Left ventricle myocardium superior (tissue), 1 donor: ENCODE measurements at places on chromosomes 6 and 20.

DNA sequence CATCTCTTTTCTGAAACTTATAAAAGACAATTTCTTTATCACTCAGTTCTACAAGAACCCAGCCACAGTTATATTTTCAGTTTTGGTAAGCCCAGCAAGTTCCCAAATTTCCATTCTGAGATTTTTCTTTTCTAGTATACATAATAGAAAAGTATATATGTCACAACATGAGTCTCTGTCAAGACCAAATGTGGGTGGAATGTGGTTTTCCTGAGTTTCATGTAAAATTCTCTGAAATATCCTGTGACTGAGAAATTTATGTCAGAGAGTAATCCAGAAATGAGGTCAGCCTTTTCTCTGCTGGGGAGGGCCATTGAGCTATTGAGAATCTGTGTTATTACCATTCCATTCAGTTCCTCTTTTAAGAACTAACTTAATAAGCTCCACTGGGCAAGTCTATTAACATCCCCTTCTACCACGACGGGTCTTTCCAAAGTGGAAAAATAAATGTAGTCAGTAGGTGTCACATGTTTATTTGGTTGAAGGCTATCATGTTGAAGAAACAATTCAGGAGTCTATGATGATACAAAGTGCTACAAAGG is 100.7 kb upstream of the HMGN3 start:
- DNase-seq = no peak

DNA sequence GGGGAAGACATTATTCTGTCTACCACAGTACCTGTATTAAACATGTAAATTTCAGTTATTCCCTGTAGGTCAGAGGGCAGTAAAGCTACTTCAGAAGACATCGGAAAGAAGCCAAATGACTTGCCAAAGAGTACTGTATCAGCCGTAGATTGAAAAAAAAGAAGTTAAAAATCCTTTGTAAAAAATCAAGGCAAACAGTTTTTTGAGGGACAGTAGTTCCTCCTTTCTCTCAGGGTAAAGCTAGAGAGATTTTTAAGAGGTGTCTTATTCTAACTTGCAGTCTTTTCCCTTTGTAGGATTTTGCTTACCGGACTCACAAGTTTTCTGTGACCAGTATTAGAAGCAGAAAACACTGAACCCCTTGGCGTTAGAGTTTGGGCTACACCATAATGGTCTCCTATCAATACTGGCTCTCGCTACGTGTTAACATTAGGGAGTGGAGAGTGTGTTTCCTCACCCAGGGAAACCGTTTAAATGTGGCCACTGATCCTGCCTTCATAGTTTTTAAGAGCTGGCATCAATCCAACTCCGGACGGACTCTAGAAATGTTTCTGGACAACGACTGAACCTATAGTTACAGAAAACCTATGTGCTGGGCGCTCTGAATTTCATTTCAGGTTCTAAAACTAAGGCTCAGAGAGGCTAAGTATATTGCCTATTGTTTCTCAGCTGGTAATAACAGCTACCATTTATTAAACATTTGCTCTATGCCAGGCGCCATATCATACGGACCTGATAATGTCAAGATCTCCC is 1.3 kb upstream of the ASXL1 start:
- DNase-seq = no peak

GRCh38 chr6:112886415-112886814 is 539.3 kb downstream of the RFPL4B start:
- DNase-seq = no peak

DNA sequence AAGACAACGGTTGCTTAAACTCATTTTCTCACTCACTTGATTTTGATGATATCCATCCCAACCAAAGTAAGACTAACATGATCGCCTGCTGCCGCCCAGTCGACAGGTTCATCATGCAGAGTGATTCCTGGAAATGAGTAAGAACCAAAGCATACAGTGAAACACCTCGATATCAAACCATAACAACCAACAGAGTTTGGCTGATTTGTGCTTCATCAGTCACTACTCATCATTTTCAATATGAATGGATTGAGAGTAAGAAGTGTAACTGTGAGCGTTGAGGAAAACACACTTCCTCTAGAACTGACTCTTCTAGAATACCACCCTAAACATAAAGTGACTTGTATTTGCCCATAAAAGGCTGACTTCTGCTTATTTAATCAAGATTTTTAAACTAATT is 29.2 kb upstream of the ALDH8A1 start:
- DNase-seq = no peak

DNA sequence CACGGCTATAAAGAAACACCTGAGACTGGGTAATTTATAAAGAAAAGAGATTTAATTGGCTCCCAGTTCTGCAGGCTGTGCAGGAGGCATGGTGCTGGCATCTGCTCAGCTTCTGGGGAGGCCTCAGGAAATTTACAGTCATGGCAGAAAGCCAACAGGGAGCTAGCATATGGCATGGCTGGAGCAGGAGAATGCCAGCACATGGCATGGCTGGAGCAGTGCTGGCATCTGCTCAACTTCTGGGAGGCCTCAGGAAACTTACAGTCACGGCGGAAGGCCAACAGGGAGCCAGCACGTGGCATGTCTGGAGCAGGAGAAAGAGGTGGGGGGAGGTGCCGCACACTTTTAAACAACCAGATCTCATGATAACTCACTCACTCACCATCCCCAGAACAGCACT is 32.5 kb upstream of the DACT2 start:
- DNase-seq = no peak

- DNase-seq = no peak
Observed at GRCh38 chr6:37713529-37714119, 15.9 kb upstream of the MDGA1 start.

- no peak for DNase-seq
Observed at GRCh38 chr6:127514179-127514772, 4.9 kb downstream of the MTCL3 start.

- DNase-seq = no peak
Observed at GRCh38 chr6:89122625-89123024, 4.8 kb upstream of the SRSF12 start.

DNA sequence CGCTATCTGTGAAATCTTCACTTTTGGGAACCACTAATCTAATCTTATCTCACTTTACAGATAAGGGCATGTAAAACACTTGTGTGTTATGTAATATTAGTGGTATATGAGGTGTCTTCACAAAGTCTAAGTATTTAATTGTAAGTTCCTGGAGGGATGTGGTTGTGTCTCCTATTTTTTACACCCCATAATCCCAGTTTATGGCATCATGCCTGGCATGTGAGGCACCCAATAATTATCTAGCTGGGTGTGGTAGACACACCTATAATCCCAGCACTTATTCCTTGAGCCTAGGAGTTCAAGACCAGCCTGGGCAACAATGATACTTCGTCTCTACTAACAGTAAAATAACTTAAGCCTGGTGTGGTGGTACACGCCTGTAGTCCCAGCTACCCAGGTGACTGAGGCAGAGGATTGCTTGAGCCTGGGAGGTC is 16.5 kb upstream of the TBCC start:
- no peak for DNase-seq

DNA sequence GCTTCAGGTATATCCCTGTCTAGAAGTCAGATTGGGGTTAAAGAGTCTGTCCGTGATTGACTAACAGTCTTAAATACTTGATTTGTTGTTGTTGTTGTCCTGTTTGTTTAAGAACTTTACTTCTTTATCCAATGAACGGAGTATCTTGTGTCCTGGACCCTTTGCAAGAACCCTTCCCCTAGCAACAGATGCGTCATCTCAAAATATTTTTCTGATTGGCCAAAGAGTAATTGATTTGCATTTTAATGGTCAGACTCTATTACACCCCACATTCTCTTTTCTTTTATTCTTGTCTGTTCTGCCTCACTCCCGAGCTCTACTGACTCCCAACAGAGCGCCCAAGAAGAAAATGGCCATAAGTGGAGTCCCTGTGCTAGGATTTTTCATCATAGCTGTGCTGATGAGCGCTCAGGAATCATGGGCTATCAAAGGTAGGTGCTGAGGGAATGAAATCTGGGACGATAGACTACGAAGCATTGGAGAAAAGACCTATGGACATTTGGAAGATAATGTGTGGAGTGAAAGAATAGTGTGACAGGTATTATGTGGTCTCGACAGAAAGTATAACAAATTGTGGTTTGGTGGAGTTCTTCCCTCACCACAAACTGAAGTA is at the start of gene HLA-DRA:
HLA-DRA (plus strand) TSS at position 286 of the 613 bp plus-strand sequence; CDS start at position 350, 64 bp downstream.
- DNase-seq = no peak

DNA sequence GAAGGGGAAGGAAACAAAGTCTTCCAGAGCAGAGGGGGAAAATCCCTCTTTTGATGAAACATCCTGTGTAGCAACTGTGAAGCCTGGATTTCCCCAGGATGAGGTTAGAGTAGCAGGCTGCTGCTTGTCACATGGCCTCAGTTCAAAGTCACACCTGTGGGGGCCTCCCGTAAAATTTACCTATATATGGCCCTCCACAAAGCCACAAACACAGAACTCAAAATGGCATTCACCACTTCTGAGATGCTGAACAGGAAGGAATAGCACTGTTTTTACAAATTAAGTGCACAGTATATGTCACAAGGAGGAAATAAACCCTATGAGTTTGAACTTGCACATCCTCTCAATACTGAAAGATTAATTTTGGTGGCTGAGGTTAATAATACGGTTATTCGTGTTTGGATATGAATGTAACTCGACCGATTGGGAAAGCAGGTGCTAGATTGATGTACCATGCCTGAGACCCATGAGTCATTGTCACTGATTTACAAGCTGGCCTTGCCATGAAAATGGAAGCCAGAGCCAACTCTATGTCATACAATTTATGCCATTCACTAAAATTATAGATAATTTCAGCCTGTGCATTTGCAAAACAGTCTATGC is 70.6 kb downstream of the SGK1 start:
- no peak for DNase-seq

GRCh38 chr6:157253017-157253416 is 70.3 kb downstream of the TMEM242 start:
- DNase-seq = peak; percentile 67

DNA sequence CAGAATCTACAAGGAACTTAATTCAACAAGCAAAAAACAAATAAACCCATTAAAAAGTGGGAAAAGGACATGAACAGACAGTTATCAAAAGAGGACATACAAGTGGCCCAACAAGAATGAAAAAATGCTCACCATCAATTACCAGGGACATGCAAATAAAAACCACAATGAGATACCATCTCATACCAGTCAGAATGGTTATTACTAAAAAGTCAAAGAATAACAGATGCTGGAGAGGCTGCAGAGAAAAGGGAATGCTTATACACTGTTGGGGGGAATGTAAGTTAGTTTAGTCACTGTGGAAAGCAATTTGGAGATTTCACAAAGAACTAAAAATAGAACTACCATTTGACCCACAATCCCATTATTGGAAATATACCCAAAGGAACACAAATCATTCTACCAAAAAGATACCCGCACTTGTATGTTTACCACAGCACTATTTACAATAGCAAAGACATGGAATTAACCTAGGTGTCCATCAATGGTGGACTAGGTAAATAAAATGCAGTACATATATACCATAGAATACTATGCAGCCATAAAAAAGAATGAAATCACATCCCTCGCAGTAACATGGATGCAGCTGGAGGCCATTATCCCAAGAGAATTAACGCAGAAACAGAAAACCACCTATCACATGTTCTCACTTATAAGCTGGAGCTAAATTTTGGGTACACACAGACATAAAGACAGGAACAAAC is 48.4 kb downstream of the RNGTT start:
- no peak for DNase-seq

DNA sequence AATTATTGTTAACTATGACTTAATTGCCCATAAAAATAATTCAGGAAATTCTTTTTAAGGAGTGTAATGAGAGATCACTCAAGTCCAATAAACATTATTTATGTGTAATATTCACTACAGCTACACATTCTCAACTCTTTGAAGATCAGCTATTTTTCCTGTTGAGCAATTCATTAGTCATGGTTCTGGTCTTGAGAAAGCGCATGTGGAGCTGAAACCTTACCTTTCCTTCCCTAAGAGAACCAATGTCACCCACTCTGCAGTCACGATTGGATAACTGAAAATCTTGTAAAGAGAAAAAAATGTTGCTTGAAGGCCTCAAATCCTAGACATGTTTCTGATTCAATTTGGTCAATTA is 736.9 kb upstream of the MARCKS start:
- DNase-seq = no peak

DNA sequence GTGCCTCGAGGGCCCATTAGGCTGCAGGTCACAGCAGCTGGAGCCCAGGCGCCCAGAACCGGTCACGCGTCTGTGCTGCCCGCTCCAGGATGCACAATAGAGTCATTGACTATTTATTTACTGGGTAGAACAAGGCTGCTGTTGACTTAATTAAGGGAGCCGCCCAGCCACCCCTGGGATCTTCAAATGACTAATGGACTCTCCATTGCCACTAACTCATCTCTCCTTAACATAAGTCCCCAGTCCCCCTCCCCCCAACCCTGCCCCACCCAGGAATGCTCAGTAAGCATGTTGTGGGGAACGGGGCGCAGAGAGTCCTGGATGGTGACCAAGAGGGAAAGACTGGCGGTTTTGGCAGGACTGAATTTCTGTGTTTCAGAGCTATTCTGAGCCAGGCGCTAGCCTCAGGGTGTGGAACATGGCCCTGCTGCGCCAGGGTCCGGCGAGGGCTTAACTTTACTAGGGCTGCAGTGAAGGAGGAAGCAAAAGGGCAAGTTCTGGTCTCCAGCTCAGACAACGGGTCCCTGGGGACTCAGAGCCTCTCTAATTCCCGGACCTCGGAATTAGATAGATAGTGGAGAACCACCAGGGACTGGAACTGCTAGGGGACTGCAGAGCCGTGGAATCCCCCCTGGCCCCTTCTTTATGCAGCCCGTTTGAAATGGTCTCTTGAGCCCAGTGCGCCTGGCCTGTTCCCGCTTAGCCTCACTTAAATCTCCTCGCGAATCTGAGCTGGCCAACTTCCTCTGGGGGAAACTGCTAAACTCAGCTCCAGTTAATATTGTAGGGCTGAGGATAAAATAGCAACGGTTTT is 1.5 kb upstream of the GRIK2 start:
- DNase-seq = no peak
